ENCODE measurements at places on chromosomes 2 and 18.
A peak's percentile ranks its signal among the peaks of the same experiment; 100 is the strongest.

DNA sequence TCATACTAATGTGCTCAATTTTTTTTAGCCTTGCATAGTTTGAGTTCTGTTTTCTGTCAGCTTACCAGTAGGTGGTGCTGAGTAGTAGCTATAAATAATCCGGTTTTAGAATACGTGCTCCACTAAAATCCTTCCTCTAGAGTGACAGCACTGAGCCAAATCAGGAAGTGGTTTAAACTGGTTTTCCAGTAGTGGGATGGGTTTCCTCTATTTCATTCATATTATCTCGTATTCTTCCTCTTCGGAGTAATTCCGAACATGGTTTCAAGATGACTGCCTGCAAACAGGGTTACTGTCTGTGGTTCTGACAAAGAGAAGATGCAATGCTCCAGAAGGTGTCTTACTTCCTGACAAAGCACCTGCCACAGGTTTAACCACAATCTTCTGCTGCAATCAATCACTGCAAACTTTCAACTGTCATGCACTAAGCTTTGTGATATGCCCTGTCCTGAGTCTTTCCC is 496.9 kb upstream of the VRK2 start:
- DNase-seq, result no peak

- no peak for DNase-seq
Observed at GRCh38 chr2:127115471-127116199, 8.7 kb upstream of the BIN1 start.

GRCh38 chr2:239965318-239965717 is 59.8 kb downstream of the NDUFA10 start:
- DNase-seq, result no peak

GRCh38 chr18:77648411-77648810 is 398.8 kb downstream of the GALR1 start:
- no peak for DNase-seq

DNA sequence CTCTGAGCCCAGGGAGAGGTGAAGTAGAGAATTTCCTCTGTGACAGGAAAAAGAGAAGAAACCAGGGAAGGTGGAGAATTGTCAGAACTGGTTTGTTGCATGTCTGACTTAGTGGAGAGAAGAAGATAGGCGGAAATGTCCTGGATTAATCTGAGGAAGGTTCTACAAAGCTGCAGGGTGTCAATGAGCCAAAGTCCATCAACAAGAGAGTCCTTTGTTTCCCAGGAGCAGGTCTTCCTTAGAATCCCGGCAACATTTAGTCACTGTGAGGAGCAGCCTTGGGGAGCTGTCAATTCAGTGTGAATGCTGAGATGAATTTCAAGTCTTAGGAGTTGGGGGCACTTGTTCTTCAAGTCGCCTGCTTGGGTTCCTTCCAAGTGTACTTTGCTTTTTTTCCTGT is 88.4 kb upstream of the CELF4 start:
- DNase-seq, result no peak

- no peak for DNase-seq
Observed at GRCh38 chr2:230106771-230107170, 38.0 kb upstream of the SLC16A14 start.

DNA sequence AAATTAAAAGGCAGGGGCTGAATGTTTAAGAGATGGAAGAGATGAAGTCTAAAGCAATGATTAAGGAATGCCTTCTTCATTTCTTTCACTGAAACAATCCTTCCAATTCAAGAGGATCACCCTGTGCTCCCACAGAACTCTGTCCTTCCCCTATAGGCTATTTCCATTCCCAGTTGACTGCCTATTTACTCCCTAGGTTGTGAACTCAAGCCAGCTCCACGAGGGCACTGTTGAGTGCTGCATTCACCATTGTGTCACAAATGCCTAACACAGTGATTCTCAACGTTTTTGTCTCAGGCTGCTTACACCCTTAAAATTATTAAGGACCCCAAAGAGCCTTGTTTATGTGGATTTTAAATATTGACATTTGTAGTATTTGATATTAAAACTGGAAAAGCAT is 112.4 kb downstream of the AOX1 start:
- DNase-seq, result no peak

- DNase-seq, result peak; percentile 30
Observed at GRCh38 chr2:234135750-234136221, 85.3 kb downstream of the SPP2 start.

DNA sequence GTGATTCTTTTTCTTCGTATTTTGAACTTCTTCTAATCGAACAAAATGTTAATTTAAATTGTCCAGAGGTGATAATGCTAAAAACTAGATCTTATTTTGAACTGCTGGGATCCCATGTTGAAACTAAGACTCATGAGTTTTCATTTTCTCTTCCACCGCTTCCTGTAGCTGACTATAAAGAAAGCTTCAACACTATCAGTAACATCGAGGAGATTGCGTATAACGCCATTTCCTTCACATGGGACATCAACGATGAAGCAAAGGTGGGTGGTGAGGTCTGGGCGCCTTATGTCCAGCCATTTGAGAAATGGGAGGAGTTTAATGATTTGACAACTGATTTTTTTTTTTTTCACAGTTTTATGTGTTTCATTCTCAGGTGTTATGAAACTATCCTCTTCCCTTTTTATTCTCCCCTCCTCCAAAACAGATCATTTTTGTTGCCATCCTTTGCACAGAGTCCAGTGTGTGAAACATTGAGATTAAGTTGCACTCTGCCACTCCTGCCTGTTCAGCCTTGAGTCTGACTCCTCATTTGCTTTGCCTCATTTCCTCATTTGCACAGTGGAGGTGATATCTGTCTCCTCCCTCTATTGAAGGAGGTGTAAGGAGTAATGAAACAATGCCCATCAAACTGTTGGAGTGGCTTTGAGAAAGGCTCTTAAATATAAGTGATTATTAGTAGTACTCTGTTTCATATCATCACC is 13.8 kb downstream of the GRHL1 start:
- no peak for DNase-seq

DNA sequence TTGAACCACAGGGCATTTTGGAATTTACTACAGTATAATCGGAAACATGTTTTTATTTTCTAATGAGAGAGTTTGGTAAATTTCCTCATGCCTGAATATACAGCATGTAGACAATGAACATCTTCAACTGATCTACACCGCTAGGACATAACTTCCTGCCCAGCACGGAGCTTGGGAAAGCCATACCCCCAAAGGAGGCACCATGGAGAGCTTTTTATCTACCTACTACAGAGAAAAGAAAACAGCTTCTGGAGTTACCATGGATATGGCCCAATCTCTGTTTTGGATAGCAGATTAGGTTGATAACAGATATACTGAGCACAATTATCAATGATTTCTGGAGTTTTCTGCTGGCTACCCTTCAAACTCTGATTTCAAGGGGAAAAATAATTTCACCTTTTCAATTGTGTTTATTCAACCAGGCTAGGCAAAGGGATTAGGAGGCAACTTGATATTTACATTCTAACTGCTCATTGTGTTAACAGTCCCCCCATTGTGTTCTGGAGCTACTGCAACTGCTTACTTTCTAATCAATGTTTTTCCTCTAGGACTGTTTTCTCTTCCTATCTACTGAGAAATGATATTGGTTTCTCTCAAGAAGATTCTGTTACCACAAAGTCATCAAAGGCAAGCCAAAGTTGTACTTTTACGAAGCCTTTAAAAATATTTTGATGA is 123.0 kb upstream of the ARHGAP28 start:
- no peak for DNase-seq

GRCh38 chr2:140893685-140894084 is 1237.1 kb downstream of the LRP1B start:
- no peak for DNase-seq

GRCh38 chr2:70768590-70769085 is 638 bp upstream of the ADD2 start:
- no peak for DNase-seq

- no peak for DNase-seq
Observed at GRCh38 chr2:85735691-85736090, 18.1 kb upstream of the ATOH8 start.

DNA sequence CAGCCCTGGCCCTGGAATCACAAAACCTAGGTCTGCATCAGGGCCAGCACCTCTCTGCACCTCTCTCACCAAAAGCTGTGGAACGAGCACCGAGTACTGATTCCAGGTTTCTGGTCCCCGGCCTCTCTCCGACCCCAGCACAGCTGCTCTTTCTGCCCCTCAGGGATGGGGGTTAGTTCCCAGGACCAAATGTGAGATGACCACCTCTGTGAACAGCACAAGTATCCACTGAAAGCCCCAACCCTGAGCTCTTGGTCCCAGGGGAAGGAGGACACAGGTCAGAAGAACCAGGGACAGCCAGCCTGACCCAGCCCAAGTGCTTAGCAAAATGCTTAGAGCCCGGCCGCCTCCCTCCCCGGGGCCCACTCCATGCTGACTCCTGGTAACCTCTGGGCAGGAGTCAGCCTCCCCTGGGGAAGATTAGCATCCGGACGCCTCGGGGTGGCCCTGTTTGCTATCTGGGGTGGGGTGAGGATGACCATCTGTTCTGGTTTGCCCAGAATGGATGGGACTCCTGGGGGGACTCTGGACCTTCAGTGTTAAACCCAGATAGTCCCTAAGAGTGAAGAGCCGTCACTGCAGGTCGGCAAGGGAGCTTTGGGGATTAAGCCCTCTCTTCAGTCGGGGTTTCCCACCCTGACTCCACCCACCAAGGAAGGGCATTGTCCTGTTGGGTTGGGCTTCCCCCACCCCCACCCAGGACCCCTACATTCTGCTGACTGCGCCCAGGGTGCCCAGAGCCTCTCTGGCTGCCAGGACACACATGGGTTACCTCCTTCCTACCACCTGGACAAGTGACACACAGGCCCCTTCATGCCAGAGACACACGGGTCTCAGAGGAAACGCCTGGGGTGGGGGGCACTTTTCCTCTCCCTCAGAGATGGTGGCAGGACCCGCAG is 9.4 kb upstream of the GPR55 start:
- DNase-seq, result no peak

DNA sequence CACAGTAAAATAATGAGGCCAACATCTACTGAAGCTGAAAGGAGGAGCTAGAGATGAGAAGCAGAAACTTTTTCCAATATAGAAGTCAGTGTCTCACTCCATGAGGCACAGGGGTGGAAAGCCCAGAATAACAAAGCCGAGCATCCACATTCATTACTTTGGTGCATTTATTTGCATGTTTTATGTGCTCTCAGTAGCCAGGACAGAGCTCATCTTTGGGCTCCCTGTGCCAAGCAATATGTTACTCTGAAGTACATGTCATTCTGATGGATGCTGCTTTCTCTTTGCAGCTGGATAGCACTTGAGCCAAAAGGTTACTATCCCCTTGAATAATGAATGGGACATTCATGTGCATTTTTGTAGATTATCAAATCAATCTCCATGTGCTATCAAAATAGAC is 338.6 kb upstream of the SOX11 start:
- no peak for DNase-seq

DNA sequence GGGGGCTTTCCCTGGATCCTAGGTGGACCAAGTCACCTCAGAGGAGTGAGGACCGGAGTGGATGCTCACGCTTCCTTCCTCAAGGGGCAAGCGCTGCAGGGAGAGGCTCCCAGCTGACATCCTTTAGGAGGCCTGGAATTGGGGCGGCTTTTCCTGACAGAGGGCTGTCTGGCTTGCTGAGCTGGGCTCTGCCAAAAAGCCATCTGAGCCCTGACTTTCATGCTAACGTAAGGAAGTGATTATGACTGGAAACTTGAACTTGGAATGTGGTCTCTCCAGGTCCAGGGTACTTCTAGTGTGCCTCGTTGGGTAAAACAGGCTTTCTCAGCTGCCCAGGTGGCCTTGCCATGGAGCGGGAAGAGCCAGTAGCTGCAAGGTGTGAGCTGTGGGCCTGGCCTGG is 268.3 kb upstream of the SPRED2 start:
- no peak for DNase-seq

- DNase-seq, result no peak
Observed at GRCh38 chr2:61295981-61296380, 134.0 kb downstream of the C2orf74 start.

DNA sequence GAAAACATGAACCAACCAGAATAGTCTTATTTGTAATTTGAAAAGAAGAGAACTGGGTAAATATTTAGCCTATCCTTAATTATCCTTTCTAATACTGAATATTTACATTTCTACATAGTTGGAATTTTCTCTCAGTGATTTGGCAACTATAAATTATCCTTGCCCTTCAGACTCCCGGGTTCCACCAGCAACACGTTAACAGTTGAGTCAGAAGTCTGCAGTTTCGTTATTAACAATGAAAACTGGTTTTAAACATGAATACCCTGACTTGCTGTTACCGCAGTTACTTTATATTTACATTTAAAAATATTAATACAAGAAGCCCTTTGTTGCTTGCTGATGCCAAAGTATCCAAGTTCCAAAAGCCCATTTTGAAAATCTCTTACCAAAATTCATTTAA is 673.0 kb downstream of the ARHGAP15 start:
- no peak for DNase-seq

- DNase-seq, result no peak
Observed at GRCh38 chr2:36376319-36376765, 20.8 kb downstream of the CRIM1 start.

DNA sequence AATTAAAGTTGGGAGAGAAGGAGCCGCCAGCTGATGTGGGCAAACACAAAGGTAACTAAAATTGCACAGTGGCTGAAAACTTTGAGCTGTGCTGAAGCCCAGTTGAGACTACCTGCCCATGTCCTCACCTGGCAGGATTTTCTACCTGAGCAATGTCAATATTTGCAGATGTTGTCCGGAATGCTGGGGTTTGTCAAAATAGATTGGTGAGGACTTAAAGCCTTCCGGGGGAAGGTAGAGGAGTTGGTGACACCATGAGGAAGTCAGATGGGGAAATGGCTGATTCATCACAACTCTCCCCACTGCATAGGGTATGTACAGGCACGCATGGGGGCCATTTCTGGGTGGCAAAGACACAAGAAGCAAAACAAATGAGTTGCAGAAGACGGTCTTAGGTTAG is 114.9 kb downstream of the ALK start:
- no peak for DNase-seq

DNA sequence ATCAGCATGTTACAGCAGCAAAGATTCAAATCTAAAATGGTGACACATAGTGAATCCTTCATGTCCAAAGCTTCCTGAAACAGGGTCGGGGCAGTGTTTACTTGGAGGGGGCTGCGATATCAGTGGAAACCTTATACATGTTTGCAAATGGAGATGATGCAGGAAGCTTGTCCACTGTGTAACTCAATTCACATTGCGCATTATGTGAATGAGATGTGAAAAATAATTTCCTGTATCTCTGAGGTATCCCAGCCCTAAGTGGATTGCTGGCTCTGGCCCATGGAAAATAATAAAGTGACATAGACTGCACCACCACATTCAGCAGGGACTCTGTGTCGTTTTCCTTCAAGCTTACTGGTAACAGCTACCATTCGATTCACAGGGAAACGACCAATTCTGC is 505.5 kb downstream of the GALR1 start:
- no peak for DNase-seq

GRCh38 chr18:4573735-4574134 is 118.6 kb upstream of the DLGAP1 start:
- DNase-seq, result no peak

DNA sequence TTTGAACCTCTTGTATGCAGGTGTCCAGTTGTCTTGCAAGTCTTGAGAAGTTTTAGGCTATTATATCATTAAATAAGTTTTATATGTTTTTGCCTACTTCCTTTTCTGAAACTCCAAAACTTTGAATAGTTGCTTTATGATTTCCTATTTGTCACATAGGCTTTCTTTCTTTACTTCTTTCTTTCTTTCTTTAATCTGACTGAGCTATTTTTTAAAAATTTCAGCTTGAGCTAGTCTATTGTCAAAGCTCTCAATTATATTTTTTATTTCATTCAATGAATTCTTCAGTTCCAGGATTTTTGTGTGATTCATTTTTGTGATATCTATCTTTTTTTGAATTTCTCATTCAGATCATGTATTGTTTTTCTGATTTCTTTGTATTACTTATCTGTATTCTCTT is 102.1 kb upstream of the TMEM178A start:
- DNase-seq, result no peak
